ENCODE measurements at places on chromosomes 2 and 18.

DNA sequence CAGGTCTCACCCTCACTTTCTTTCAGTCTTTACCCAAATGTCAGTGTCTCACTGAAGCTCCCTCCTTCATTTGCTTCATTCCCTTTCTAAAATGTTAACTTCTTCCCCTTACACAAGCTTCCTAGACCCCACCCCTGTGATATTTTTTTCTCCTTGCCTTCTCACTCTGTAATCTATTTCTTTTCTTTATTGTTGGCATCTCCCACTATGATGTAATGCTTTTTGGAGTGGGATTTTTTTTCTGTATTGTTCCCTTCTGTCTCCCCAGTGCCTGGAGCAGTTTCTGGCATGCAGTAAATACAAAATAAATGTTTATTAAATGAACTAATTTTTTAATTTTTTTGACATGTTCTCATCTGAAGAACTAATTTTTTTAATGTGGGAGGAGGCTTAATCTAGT is 55.9 kb upstream of the MAP3K20 start:
- no peak for DNase-seq

GRCh38 chr18:64807560-64807959 is 658.7 kb upstream of the LINC00305 start:
- DNase-seq, result no peak

DNA sequence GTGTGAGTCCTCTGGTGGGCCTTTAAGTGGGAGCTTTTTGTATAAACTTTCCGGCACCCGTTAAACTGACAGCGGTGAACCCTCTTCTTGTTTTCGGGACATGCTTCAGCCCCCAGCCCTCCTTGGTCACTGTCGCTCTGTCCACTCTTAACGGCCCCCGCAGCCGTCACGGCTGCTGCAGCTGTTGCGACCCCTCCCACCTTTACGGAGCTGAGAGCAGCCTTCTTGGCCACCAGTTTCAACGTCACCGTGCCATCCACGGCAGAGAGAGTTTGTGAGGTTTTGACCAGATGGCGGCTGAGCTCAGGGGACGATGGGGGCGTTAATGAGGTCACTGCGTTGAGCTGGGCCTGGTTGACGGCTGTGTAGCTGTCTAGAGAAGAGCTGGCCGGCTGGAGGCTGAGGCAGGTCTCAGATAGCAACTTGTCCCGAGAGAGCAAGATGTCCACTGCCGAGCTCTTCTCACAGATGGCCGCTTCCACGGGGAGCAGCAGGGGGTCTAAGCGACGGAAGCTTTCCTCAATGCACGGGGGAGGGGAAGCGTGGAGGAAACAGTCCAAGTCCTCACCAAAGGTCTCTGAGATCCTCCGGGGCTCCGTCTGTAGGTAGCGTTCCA is 41.9 kb downstream of the KLF7 start:
- DNase-seq, result no peak

DNA sequence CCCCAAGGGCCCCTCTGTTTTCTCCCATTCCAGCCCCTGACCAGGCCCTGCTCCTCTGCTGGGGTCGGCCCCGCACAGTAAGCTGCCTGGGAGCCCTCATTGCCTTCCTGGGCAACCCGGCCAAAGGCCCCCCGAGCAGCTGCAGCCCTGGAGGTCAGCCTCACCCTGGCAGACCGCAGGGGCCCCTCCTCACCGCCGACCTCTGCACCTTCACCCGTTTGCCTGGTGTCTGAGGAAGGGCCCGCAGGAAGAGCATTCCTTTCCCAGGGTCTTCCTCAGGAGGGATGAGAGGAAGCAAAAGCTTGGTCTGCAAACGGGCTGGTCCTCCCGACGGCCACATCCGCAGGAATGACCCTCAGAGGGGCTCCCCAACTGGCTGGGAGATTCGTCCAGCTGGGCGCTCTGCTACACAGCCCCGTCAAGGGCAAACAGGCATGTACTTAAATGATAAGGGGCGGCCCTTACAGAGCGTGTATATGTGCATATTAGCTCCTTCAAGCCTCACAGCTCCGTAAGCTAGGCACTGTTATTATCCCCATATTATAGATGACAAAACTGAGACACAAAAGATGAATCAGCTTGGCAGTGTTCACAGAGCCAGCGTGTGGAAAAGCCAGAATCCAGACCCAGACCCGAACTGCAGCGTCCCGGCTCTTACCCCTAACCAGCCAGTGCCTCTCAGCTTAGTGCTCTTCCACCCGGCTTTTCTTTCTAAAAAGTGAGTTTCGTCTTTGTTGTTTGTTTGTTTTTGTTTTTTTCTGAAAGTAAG is 52.8 kb downstream of the SLC4A1AP start:
- DNase-seq, result no peak

DNA sequence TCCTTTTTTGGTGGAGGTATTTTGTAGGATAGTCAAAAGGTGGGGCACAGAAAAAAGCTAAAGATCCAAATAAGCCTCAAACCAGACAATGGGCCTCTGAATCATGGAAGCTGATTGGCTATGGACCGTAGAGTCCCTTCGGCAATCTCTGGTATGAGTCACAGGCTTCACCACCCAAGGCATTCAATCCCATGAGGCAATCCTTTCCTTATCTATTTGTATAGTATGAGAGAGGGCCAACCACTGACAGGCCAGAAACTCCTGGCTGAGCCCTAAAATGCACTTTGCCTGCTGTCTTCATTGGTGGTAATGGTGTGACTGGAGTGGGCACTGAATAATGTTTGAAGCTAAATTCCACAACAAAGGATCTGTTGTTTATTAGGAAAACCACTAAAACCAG is 38.7 kb upstream of the MEX3C start:
- DNase-seq, result no peak

- no peak for DNase-seq
Observed at GRCh38 chr2:232328032-232328422, 50.5 kb upstream of the ALPP start.

DNA sequence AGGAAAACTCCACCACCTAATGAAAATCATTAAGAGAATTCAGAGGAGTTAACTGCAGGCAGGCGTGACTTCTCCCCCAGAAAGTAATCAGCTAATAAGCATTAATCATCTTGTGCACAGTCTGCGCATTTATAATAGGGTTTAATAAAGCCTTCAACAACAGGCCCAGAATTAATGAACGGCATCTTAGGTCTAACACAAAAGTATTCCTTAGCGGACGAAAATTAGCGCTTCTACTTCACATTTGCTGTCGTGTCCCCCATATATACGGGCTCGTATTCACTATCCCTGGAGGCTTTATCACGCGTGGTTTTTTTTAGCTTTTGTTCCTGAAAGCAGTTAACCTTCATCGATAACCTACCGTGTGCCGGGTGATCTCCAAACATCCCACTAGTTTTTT is 1.8 kb downstream of the ATP8B1 start:
- DNase-seq, result peak; percentile 43

DNA sequence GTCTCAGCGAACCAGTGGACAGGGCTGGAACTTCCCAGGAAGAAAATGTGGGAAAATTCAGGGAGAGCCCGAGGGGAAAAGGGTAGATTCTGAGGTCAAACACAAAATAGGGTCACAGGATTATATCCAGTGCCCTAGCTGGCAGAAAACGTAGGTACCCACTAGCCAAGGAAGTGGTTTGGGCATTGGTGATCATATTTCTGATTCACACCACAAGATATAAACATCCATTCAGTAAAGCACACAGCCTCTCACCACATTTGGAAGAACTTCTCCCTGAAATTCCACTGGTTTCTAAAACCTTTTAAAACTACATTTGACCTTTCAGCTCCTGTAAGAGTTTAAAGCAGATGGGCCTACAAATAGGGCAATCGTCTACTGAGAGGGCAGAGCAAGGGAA is 186.9 kb downstream of the TTC32 start:
- no peak for DNase-seq

DNA sequence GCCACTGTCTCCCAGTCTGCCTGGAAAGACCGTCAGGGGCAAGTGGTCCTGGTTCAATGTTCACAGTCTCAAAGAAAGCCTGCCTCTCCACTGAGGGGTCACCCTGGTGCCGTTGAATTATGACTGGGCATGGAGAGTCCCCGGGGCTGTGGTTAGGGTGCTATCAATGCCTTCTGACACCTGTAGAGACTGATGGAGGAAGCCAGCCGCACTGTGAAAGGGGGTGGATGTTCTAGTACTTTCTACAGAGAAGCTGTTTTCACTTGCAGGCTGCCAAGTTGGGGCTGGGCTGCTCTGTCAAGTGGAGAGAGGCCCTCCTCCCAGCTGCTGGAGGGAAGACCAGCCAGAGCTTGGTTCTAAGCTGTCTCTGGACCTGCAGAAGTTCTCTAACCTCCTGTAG is 80.5 kb downstream of the BCL2L11 start:
- DNase-seq, result no peak

- no peak for DNase-seq
Observed at GRCh38 chr2:85684380-85684779, 9.8 kb upstream of the GNLY start.

DNA sequence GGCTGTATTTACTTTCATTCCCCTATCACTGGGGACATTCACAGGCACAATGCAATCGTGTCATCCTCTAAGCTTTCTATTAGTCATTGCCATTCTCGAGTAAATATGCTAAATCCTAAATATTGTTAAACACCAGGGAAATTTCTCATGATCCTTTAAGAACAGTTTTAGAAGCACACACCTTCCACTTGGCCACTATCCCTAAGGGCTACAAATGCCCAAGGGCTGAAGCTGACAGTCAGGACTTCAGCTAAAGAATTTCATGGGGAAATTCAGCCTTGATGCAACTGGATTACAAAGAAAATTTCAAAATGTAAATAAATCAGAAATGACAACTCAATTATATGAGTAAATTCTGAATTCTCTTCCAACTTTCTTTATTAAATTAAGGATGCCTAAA is 163.1 kb upstream of the PID1 start:
- DNase-seq, result no peak

DNA sequence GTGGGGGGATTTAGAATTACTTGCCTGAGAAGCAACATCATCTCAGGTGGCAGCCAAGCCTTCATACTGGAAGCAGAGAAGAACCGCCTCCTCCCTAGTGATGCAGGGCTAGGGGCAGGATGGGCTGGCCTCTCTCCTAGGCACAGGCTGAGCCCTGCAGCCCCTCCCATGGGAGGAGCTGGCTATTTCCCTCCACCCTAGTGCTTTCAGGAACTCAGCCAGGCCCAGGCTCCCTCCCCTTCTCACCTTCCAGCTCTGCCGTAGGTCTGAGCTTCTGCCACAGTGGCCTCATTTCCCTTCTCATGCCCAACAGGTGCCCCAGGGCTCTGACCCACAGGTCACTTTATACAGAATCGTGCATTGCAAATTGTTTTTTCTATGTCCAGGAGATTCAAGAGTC is 31.0 kb downstream of the CENPA start:
- no peak for DNase-seq

DNA sequence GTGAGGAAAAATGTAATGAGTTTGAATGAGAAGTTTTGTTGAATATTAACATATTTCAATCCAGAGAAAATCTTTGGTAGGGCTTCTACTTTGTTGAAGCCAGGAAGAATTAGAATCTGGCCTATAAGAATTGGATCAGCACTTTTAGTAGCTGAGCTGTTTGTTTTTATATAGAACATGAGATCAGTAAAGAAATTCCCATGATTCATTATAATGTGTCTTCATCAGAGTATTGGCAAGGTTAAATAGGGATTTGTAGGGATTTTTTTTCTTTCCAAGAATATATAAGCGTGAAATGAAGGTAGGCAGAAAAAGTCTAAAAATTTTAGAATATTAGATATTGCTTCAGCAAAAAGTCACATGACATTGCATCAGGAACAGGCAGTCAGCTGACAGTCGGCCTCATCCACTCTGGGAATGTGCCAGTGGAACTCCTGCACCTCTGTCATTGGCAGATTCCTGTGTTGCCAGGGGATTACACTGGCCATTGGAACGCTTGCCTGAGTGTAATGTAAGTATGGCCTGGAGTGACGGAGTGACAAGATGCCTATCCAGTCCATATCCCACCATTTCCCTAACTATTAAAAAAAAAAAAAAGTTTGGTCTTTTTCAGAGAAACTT is 60.6 kb downstream of the SERTAD2 start:
- no peak for DNase-seq

GRCh38 chr2:196205011-196205766 is 33.8 kb upstream of the STK17B start:
- DNase-seq, result no peak

- DNase-seq, result no peak
Observed at GRCh38 chr2:100391735-100392515, 25.5 kb downstream of the CHST10 start.

GRCh38 chr2:3536682-3537632 is 17.6 kb upstream of the ADI1 start:
- no peak for DNase-seq

DNA sequence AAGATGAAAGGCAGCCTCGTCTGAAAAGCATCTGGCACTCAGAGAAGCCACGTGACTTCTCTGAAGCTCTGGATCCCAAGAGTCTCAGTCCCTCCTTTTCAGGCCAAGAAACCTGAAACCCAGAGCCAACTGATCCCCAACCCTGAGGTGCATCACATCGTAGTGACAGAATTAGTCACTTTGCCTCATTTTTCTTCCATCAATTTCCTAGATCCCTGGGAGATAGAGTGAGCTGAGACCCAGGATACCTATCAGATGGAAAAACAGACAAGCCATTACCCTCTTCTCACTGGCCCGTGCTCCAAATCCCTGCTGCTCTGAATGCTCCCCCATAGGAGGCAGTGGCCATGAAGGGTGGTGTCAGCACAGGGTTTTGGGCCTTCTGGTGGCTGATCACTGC is 113.1 kb downstream of the ALK start:
- DNase-seq, result no peak

- DNase-seq, result no peak
Observed at GRCh38 chr2:150619607-150620330, 132.3 kb upstream of the RND3 start.

DNA sequence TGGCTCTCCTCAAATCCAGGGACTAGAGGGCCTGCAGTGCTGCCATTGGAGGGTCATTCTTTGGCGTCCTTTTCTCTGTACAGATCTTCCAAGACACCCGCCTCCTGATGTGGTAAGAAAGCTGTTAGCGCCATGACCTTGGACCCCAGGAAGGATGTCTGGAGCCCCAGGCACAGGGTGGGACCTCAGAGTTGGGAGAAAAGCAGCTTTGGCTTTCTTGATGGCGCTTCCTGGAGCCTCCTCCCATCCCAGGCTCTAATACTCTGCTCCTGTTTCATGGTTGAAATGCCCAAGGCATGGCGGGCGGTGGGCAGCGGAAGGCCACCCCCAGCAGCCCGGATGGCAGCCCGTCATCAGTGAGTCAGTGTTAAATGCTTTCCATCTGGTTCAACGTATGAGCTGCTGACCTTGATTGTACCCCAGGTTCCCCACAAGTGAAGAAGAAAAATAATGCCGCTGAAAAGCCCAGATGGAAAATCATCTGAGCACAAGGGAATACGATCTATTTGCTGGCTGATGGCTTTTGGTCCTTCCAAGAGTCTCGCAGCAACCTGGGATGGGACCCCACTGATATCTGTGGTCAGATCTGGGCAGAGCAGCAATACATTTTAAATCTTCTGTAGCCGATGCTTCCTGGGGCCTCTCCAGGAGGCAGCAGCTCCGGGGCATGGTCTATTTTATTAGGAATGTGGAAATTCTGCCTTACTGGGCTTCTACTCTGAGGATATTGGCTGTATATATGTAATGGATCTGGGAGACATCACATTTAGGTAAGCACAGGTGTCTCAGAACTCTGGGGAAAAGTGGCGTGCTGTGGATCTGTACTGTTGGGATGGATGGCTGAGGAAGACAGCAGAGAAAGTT is 15.1 kb downstream of the ACKR3 start:
- no peak for DNase-seq

- no peak for DNase-seq
Observed at GRCh38 chr2:200171731-200172482, 134.6 kb upstream of the SPATS2L start.
